H54 (cell line): ENCODE measurements at places on chromosomes 13 and 19.

DNA sequence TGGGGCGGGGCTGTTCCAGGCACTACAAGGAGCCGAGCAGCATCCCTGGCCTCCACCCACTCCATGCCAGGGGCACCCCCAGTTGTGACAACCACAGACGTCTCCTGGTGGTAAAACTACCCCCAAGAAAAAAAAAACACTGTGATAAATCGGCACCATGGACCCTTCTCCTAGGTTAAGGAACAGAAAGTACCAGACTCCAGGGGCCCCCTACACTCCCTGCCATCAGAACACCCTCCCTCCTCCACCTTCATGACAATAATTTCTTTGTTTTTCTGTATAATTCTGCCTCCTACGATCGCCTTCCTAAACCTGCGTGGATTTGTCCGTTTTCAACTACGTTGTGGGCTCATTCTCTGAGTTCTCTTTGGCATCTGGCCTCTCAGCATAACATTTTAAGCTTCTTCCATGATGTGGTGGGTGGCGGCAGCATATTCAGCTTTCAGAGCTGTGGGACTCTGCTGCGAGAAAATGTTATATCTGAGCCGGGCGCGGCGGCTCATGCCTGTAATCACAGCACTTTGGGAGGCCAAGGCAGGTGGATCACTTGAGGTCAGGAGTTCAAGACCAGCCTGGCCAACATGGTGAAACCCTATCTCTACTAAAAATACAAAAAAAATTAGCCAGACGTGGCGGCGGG, 8.6 kb downstream of the TLE2 start:
- DNase-seq = no peak

DNA sequence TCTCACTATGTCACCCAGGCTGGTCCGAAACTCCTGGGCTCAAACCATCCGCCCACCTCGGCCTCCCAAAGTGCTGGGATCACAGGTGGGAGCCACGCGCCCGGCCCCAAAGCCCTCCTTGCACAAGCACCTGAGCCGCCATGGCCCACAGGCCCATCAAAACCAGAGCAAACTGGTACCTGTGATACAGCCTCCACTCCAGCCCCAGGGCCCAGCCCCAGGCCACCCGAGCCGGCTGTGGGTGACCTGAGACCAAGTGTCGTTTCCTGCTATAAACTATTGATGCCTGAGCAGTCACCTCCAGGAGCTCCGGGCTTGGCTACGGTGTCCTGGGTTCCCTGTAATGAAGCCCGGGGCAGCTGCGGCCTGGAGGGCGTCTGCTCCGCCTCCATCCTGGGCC, 9.7 kb upstream of the PTBP1 start:
- DNase-seq = no peak

DNA sequence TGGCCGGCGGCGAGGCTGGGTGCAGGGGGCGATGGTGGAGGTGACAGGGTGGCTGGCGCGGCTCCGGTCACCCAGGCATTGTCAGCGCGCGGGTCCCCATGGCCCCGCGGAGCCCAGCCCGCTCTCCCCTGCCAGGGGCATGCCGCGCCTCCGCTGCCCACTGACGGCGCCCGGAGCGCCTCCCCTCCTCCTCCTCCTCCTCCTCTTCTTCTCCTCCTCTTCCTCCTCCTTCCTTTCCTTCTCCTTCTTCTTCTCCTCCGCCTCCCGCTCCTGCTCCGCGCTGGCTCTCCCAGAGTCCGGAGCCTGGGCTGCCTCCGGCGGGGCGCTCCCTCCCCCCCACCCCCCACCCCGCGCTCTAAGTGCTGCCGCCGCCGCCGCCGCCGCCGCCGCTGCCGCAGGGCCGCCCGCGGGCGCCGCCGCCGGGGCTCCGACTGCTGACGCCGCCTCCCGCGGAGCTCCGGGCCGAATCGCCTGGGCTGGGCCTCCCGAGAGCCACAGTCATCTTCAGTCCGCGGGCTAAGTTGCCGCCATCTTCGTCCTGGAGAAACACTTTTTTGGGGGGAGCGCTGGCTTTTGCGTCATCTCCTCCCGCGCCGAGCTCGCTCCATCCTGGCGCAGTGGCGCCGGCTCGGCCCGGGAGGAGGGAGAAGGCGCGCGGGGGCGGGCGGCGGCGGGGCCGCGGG, 348.3 kb downstream of the LIG4 start:
- peak; percentile 89 for DNase-seq

GRCh38 chr13:97413694-97414093, 20.3 kb upstream of the RAP2A start:
- DNase-seq = no peak

GRCh38 chr19:17125062-17125727, 49.6 kb downstream of the MYO9B start:
- DNase-seq = no peak

DNA sequence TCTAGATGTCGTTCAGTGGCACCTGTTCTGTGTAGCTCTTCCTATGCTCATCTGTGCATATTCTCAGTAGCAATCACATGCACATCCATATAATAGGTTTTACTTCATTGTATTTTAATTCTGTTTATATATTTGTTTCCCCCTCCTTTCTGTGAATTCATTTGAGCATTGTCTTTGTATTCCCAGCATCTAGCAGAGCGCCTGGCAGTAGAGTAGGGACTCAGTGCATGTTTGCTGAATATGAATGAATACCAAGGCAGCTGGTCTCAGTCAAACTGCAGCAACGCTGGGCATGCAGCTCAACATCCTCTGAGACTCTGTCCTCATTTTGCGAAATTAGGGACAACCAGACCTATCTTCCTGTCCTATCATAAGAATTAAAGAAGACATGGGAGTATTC, 330.1 kb downstream of the SPRY2 start:
- DNase-seq = no peak

- no peak for DNase-seq
Observed at GRCh38 chr13:99353836-99354235, 46.6 kb upstream of the GPR183 start.

DNA sequence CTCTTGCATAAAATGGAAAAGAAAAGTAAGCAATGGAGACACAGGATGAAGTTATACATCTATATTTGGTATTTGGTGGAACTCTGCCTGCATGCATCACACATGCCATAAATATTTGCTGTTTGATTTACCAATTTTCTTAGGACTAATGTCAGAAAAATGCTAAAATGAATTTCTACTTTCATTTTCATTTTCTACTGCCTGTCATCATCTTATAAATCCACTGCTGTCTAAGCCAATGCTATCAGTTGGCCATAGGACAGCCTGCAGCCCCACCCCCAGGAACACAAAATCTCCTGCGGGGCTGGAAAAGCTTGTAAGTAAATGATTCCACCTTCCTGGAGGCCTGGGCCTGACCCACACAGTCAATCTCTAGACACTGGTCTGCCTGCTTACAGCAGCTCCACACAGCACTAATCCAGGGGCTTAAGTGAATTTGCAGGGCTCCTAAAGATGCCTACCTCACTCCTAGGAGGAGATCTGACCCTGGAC, 122.0 kb downstream of the ENOX1 start:
- DNase-seq = peak; percentile 1

DNA sequence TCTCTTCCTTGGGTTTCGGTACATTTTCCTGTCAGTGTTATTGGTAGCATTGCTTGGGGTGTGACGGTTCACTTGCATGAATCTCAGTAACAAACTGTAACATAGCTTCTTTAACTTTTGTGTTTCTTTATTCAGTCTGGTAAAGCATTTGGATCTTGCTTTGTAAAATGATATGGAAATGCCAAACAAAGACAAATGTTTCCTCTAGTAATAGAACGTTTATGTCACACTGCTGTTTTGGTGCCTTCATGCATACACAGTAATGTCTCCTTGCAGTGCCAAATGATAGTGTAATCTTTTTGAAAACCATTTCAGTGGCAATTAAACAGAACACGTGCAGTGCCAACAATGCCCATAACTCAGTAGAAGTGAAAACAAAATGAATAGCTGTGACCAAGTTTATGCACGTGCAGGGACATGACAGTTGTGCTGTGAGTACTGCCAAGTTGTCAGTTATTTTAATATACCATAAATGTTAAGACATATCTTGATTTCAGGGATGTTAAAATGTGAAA, 110.8 kb downstream of the RXFP2 start:
- DNase-seq = no peak

GRCh38 chr13:111620166-111620565, 299.7 kb downstream of the TEX29 start:
- DNase-seq = no peak

- DNase-seq = no peak
Observed at GRCh38 chr13:45752510-45752909, 50.4 kb downstream of the CBY2 start.

DNA sequence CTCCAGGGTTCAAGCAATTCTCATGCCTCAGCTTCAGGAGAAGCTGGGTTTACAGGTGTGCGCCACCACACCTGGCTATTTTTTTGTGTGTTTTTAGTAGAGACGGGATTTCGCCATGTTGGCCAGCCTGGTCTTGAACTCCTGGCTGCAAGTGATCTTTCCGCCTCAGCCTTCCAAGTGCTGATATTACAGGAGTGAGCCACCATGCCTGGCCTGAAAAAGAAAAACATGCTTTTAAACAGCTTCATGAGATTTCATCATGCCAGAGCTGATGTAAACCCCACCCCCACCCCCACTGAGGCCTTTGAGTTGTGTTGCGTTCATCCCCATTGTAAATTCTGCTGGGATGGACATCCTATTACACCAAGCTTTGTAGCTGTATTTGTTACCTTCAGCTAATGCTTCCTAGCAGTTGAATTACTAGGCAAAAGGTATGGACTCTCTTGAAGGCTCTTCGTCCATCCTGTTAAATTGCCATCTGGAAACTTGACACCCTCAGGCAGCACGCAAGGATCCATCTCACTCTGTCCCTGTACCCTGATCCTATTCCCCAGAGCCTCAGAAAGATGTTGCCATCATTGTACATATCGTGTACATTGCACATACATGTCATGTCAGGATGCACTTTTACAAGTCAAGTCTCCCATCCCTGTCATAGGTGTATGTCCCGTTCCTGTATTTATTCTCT, 47.3 kb downstream of the NFIX start:
- no peak for DNase-seq

GRCh38 chr19:39263912-39264305, 4.3 kb upstream of the IFNL2 start:
- no peak for DNase-seq

DNA sequence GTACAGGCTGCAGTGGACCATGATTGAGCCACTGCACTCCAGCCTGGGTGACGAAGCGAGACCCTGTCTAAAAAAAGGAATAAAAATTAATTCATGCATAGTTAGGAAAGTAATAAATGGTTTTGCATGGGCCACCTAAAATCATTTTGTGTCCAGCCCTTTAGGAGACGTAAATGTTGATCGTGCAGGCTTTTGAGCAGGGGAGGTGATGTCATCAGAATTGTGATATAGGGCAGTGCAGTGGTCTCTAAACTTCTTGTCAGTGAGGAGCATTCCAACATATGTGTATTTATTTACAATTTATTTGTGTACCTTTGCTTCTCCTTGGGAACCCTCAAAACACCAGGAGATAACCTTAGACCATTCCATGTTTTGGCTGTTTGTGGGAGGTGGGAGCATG, 3.0 kb downstream of the SMARCA4 start:
- no peak for DNase-seq

DNA sequence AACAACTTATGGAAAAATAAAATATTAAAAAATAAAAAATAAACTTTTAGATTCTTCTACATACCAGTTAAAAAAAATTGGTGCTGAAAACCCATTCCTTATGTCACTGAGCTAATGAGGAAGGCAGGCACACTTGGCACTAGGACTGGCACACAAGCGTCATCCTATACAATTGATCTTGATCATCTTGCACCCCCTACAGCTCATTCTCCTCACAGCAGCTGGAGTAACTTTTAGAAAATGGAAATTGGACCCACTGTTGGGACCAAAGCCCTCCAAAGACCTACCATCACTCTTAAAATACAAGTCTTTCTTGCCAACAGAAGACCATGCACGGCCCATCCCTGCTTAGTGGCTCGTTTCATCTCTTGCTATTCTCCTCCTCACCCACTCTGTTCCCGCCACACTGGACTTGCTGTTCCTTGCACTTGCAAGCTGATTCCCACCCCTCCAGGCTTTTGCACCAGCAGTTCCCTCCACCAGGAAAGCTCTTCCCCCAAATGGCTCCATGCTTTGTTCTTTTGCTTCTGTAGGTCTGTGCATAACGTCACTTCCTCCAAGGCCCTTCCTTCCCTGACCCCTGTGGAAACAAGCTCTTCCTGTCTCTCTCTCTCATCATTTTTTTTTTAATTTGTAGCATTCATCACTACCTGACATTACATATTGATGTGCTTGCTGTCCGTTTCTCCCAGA, 11.6 kb downstream of the CTU1 start:
- DNase-seq = no peak

DNA sequence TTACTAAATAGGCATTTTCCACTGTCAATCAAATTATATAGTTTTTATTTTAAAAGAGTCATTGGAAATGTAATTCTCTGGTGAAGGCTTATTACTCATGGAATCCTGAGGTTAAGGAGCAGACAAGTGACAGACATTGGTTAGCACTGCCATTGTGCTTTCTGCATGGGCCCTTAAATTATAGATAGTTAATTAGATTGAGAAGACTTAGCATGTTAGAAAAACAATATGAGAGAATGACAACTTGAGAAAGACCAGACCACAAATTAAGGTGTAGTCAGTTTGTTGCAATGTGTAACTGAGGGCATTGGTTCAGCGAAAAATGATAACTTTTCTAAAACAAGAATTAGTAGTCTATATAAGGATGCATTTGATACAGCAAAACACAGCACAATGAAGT, 195.5 kb downstream of the SLITRK6 start:
- DNase-seq = no peak

GRCh38 chr13:106152047-106152446, 383.4 kb downstream of the EFNB2 start:
- no peak for DNase-seq

GRCh38 chr19:58545286-58546018, 1.6 kb downstream of the TRIM28 start:
- no peak for DNase-seq

GRCh38 chr13:43543331-43543730, 243.4 kb downstream of the ENOX1 start:
- no peak for DNase-seq

- DNase-seq = no peak
Observed at GRCh38 chr13:76764429-76764828, 121.8 kb downstream of the KCTD12 start.

DNA sequence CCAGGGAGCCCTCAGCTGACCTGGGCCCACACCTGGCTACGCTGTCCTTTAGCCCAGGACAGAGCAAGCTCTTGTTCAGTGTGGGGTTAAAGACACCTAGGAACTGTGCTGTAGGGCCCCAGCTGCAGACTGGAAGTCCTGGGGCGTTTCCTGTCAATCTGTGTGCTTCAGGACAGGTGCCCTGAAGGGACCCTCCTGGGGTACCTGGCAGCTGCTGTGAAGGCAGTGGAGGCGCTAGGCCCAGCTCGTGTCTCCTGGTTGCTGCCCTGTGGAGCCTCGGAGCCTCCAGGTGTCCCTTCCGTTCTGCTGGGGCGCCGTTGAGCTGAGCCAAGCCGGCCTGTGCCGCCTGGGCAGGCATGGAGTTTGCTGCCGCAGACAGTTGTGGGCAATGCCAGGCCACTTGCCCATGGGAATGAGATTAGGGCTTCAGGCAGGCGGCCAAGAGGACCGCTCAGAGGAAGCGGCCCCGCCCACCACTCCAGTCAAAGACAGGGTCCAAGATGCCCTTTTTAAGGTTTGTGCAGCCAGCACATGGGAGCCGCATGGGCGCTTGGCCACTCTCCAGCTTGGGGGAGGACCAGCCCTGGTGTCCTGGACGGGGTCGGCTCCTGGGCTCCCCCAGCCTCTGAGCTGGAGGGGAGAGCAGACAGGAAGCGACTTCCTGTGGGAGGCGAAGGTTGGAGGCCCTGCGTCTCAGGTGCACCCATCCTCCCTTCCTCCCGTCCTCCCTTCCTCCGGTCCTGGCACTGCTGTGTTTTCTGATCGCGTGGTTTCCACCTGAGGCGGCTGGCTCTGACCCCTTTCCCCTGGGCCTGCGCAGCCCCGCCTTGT, 4.0 kb downstream of the PTBP1 start:
- DNase-seq = no peak
